Activated naive CD4-positive, alpha-beta T cell treated with anti-CD3 and anti-CD28 coated beads, Interleukin-2, amount 10 ng/mL, durations not matched to agents 5 hours and 36 hours (primary cell): ENCODE measurements at places on chromosomes 2 and 18. TPM values are rescaled to one million over a fixed set of nuclear protein-coding genes. Genes with fewer than 3 reads are reported as not detected.

Gene C2orf69
- 15.6 TPM for total RNA-seq

Gene PLGLB2
- 3.7 TPM for total RNA-seq

Gene CYTIP
- 319 TPM for total RNA-seq

Gene CRYGC
- not detected for total RNA-seq

Gene SYT4
- total RNA-seq = not detected

Gene ANKRD30BL
- not detected for total RNA-seq

Gene RTP5
- total RNA-seq = not detected

Gene C2orf66
- total RNA-seq = 0.28 TPM
